ENCODE measurements at places on chromosomes 16 and 17.

GRCh38 chr17:70375406-70375805 is 206.1 kb downstream of the KCNJ2 start:
- no peak for DNase-seq

DNA sequence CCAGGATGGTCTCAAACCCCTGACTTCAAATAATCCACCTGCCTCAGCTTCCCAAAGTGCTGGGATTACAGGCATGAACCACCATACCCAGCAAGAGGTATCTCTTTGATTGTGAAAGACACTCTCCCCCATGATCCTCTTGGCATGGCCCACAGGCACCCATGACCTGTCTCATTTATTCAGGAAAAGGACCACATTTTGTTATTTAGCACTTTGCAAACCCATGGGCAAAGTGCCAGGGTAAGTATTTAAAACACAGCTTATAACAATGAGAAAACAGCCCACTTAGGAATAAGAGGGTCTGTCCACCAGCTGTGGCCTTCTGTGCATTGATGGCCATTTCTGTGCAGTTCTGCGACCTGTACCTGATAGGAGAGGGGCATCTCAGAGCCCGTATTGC is 12.8 kb upstream of the AKTIP start:
- no peak for DNase-seq

DNA sequence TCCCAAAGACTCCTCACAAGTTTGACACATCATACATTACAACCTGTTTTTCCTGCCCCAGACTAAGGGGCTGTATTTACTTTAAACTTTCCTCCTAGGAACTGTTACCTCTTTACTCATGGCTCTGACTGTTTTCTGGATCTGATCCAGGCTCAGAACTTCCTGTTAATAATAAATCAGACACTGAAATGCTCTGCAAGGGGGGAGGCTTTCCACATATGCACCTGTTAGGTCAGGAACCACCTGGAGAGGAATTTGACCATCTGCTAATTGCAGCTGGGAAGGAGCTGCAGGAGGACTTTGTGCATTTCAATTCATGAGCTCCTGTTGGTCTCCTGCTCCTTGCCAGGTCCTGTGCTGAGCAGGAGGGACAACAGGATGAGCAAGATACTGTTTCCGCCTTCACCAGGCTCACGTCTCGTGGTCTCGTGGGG is 476.9 kb upstream of the CDH5 start:
- no peak for DNase-seq

DNA sequence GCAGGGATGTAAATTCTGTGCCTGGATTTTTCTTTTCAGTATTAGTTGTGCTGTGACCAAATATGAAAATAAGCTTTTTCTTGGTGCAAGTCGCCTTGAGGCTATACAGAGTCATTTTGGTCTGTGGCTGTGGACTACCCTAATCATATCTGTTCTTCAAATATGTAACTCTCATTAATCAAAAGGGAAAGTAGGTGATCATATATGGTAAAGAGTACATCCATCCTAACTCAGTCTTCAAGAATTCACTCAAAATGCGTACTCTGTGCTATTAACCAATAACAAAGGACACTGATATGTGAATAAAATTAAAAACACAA is 2.6 kb downstream of the CPD start:
- no peak for DNase-seq

DNA sequence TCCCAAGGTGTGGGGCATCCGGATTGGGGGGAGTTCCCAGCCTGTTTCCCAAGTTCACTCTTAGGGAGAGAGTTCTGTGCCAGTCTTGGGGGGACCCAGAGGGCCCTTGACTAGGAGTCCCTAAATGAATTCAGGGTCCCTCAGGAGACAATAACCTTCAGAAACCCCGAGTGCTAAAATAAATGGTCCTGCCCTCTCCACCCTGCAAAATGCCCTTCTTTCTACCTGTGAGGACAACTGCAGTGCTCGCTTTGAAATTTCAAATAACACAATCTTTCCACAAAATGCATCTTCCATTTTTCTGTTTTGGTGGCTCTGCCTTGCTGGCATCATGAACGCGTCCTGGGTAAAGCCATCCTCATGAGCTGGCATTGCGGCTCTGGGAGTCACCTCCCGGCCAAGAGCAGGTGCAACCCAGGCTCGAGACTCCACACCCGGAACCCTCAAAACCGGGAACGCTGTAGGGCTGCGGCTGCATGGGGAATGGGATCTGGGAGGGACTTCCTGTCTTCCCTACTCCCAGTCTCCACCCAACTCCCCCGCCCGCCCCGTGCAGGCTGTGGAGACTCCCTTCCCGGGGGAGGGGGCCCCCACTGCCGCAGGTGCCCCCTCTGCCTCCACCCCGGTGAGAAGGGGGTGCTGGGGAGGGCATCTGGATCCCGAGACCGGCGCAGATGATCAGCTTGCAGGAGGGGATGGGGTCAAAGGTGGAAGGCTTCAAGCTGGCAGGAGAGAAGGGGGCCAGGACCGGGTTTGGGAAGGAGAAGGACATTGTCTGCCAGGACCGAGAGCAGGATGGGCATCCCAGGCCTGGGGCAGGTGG is at the start of gene ZNF205:
Gene ZNF205 (plus strand): TSS at position 529 of the 823 bp plus-strand sequence. CDS start 845 bp downstream, outside the sequence.
- DNase-seq = no peak

- no peak for DNase-seq
These were observed 358.6 kb upstream of the CDH11 start for GRCh38 chr16:65480281-65481091.

- DNase-seq = no peak
These were observed 31.2 kb downstream of the LYRM9 start for GRCh38 chr17:27862004-27862403.

- DNase-seq = no peak
These were observed 471.1 kb downstream of the WWOX start for GRCh38 chr16:78570399-78571141.

GRCh38 chr17:74187761-74188160 is 15.7 kb upstream of the RPL38 start:
- DNase-seq = no peak

DNA sequence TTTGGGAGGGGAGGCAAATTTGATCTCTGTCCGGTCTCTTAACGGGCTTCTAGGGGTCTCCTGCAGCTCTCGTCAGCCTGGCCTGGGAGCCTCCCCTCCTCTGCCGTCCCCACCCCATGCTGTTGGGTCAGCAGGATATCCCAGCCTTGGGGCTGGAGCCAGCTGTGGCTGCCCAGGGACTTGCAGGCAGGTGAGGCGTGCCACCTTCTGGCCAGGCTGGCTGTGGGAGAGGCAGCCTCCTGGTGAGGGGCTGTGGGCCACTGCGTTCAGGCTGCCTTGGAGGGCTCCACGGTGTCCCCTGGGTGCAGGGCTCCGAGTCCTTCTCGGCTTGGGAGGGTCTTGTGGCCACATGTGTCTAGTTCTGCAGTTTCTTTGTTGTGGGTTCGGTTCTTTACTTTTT is 34.6 kb downstream of the TBCD start:
- no peak for DNase-seq
